ENCODE measurements at places on chromosomes 5 and 9. TPM values are rescaled to one million over a fixed set of nuclear protein-coding genes. Genes with fewer than 3 reads are reported as not detected.

GRCh38 chr9:131755541-131756198 is 15.8 kb upstream of the RAPGEF1 start:
- DNase-seq, result peak; percentile 89

DNA sequence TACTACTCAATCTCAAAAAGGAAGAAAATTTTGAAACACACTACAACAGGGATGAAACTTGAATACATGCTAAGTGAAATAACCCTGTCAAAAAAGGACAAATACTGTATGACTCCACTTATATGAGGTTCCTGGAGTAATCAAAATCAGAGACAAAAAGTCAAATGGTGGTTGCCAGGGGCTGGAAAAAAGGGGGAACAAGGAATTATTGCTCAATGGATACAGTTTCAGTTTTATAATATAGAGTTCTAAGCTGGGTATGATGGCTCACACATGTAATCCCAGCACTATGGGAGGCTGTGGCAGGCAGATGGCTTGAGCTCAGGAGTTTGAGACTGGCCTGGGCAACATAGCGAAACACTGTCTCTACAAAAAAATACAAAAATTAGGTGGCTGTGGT is 29.0 kb downstream of the ETF1 start:
- DNase-seq, result no peak

JAKMIP2 gene
- polyA plus RNA-seq, result 11.0 TPM

DNA sequence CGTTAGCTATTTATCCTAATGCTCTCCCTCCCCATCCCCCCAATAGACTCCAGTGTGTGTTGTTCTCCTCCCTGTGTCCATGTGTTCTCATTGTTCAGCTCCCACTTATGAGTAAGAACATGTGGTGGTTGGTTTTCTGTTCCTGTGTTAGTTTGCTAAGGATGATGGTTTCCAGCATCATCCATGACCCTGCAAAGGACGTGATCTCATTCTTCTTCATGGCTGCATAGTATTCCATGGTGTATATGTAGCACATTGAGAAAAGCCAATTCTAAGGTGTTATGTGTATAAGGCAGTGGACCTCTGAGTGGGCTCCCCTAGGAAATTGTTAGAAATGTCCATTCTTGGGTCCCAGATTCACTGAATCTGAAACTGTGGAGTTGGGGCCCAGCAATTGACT is 103.1 kb upstream of the MYO10 start:
- no peak for DNase-seq

- DNase-seq, result peak; percentile 58
Observed at GRCh38 chr5:172412724-172413286, 41.5 kb downstream of the SH3PXD2B start.

MATR3 gene
- 638 TPM for polyA plus RNA-seq

DNA sequence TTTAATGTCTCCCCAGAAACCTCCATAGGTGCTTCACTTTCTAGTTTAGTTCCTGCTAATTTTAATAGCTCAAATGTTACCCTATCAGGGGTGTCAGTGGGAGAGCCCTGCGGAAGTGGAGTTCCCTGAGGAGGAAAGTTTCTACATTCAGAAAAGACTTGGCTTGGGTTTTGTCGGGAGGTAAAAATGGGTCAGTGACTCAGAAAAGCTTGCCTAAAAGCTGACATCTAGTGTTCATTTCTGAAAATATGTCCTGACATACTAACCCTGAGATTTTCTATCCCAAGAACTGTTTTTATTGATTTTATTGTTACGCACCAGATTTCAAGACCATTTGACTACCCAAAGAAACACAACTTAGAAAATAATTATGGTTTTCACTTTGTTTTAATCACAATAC is 40.9 kb upstream of the GLDC start:
- DNase-seq, result no peak

DNA sequence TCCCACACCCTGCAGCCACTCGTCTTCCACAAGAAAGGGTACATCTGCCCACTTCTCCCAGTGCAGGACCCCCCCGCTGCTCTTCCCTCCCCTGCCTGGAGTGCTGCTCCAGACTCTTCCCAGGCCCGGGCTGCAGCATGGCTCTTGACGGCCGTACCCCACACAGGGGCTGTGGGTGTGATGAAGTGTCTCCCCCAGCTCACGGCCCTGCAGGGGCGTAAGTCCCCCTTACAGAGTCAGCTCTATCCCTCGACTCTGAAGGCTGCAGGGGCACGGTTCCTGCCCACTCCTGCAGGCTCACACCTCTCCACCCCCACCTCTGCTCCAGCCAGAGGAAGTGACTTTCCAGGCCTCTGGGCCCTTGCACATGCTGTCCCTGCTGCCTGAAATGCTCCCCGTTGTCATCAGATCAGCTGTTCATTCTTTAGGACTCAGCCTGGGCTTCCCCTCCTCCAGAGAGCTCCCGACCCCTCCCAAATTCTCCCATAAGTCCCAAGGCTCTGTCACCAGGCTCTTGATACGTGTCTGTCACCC is 180.6 kb upstream of the IER5L start:
- DNase-seq, result no peak

CCL27 gene
- polyA plus RNA-seq, result 0.95 TPM

DNA sequence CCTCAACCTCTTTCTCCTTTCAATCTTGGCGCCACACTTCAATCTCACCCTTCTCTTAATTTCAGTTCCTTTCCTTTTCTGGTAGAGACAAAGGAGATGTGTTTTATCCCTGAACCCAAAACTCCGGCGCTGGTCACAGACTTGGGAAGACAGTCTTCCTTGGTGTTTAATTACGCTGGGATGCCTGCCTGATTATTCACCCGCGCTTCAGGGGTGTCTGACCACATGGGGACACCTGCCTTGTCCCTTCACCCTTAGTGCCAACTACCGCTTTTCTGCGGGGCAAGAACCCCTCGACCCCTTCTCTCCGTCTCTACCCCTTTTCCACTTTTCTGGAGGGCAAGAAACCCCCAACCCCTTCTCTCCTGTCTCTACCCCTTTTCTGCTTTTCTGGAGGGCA is 261.1 kb downstream of the SMARCA2 start:
- DNase-seq, result no peak

DNA sequence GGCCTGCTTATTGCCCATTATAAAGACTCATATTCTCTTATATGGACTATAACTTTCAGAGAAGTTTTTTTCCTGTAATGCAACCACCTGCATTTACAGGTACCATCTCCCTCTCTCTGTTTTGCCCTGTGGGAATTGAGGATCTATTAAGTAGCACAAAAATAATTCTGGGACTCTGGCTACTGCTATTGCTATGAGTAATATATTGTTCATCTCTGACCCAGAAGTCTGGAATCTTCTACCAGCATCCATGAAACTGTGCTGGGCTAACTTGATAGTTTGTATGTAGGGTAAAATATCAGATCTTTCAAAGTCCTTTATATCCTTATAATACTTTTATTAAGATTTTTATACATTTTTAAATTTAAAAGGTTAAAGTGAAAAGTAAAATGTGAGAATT is 607.2 kb downstream of the EFNA5 start:
- no peak for DNase-seq

DNA sequence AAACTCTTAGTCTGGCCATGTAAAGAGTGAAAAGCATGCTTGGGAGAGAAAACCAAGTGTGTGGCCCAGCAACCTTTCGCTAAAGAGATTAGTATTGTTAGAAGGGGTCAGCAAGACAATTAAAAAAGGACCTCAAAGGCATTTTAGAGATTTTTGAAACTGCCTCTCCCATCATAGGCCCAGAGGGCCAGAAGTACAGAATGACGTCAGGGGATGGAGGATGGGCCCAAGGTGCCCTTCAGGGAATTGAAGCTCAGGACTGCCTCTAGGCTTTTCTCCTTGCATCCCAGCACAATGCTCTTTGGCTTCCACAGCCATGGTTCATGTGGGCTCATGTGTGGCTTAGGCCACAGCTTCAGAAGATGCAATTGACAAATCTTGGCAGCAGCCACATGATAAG is 287.0 kb upstream of the COX7C start:
- DNase-seq, result no peak

SPATA6L gene
- polyA plus RNA-seq, result 5.1 TPM

DNA sequence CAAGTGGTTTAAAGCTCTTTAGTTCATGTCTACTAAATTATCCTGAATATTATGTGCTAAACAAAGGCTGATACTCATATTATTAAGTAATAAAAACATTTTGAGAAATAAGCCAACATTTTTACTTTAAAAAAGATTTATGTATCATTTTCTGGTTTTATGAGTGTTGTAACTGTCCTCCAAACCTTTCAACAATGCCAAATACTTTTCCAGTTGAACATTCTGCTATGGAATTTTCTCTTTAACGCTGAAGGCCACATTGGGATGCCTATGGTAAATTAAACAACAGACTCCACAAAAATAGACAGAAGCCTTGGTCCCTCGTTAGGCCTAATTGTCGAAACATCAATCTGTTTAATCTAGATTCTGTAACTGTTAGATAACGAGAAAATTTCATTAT is 131.3 kb downstream of the GLIS3 start:
- no peak for DNase-seq

DNA sequence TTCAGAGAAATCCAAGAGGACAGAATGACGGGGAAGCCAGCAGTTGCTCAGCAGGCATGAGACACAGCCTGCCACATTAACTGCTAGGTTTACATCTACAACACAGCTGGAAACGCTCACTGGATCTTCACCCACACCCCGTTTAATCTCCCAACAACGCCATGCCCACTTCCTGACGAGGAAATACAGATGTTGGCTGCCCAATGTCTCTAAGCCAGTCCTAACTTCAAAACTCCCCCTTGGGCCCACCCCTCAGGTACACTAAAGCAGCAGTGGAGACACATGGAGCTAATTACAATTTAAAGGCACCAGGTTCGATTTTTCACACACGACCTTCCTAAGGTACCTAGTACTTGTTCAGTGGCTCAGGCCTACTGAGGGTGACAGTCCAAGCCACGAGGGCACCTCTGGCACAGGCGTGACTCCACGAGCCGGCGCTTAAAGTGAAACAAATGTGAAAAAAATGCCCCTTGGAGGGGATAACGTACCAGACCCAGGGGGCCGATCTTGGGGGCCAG is 904 bp downstream of the RPL12 start:
- peak; percentile 37 for DNase-seq

PLCXD3 gene
- 0.14 TPM for polyA plus RNA-seq

- DNase-seq, result no peak
Observed at GRCh38 chr9:3151672-3152576, 308.0 kb upstream of the PUM3 start.

DNA sequence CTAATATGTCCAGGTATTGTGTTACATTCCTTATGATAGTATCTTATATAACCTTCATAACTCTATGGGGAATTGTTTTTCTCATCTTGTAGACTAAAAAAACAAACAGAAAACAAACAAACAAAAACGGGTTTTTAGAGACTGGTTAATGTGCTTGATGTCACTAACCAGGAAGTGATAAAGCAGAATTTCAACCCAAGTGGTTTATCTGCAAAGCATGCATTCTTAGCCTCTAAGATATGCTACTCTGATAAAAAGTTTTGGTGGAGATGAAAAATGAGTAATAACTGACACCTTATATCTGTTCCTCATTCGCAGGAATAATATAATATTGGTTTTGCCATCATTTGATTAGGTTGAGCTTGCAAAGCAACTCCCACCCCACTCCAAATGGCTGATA is 53.4 kb downstream of the PUM3 start:
- DNase-seq, result no peak

- DNase-seq, result no peak
Observed at GRCh38 chr9:90846770-90847419, 45.3 kb downstream of the SYK start.

DNA sequence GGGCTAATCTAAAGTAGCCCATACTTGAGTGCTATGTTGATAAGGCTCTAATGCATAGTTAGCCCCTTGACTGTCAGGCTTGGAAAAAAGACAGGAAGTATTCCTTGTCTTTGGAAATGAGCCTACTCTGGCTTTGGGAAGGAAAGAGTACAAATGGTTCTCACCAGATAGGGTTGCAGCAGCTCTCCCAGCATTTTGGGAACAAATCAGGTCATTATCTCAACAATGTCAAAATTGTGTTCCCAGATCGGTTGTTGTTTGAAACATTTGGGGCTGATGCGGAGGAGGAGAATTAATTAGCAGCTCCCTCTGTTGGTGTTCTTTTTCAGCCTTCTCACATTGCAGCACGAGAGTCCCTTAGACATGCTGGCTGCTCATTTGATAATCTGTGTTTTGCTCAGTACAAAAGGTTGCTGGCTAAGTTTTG is 294.7 kb upstream of the DMRT1 start:
- no peak for DNase-seq

GPSM1 gene
- 51.4 TPM for polyA plus RNA-seq

DNA sequence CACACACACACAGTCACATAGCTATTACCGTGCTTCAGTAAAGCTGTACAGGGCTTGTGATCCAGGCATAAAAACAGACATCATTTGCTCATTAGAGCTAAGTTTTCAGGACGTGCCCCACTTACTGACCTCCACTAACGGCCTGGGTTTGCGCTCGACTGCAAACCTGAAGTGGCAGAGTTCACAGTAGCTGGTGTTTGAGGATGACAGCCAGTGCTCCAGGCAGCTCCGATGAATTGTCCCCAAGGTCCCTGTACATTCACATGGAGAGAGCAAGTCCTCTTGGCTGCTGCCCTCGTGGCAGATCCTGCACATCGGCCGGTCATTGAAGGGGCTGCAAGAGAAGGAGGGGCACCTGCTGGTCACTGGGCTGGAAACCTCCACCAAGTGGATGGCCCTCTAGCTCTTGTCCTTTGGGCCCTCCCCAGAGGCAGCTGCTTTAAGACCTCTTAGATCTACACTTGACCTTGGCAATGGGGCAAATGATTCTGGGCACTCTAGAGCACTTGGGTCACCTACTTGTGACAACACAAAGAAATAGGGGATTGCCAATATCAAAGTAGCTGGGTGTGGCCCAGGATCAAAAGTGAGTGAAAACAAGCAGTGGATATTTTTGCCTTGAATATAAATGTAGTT is 115.4 kb downstream of the MARCHF3 start:
- no peak for DNase-seq

OR1J2 gene
- not detected for polyA plus RNA-seq

DNA sequence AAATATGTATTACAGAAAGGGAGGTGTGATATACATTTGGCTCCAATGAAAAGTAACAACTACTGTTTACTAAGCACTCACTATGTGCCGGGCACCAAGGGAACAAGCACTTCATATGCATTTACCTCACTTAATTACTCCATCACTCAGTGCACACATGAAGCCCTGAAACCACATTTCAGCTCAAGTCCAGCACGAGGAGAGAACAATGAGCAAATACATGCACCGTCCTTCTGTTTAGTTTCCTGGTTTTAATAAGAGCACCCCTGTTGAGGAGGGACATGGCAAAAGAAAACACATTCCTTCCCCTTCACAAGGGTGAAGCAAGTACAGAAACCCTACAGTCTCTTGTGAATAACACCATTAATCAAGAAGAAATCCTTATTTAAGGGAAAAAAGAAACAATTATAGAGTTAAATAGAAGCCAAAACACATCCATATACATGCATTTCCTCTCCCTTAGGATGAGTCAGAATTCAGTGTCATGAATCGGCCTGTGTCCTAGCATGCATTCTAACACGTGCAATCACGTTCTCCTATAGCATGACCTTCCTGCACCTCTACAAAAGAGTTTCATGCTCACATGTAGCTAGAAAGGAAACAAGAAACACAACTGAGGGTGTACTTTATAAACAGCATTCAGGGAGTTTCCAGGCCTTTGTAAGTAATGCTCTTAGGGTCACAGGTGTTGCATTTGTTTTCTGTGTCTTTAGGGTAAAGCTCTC is 411.6 kb downstream of the BNC2 start:
- no peak for DNase-seq

LRRC19 gene
- polyA plus RNA-seq, result 0.72 TPM

Data from left lung (tissue), 14 donors.